ENCODE measurements at places on chromosomes 16 and 17.

GRCh38 chr16:88405216-88406060 is 22.7 kb downstream of the ZNF469 start:
- no peak for DNase-seq

GRCh38 chr16:8583732-8584131 is 6.6 kb downstream of the TMEM114 start:
- no peak for DNase-seq

DNA sequence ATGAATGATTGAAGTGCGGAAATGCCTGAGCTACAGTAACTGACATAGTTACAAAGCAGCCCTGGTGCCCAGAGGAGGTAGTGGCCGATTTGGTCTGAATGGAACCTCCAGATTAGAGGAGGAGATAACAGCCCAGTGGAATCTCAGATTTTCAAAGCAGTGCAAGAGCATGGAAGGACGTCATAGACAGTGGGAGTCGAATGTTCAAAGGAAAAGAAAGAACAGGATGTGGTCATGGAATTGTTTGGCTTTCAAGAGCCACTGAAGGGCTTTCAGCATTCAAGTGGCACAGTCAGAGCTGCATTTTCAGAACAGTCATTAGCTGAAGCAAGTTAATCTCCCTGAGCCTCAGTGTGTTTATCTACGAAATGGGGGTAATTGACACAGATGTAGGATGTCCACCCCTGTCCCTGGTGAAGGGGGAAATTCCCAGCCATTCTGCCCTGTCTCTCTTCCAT is 104.6 kb upstream of the CACNG3 start:
- DNase-seq, result peak; percentile 36

DNA sequence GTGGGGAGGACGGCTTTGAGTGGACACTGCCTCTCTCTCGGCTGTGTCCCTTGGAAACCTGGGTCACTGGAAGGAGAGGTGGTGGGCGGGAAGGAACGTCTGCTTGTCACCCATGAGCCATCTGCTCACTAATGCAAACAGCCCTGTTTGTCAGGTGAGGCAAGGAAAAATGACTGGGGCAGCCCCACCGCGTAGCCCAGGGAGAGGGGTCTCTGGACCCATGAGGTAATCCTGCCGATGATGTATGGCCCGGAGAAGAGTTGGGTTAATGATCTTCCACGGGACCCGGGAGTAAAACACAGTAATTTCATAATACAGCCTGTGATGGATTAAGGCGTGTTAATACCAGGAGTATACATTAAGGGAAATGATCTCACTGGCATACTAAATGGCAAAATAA is 197.0 kb downstream of the CYLD start:
- DNase-seq, result no peak

GRCh38 chr16:49756775-49757558 is 98.9 kb downstream of the ZNF423 start:
- no peak for DNase-seq

- DNase-seq, result peak; percentile 43
Observed at GRCh38 chr17:74474043-74474792, 7.8 kb downstream of the CD300A start.

- no peak for DNase-seq
Observed at GRCh38 chr17:8025176-8025911, 13.5 kb upstream of the ALOX15B start.

- no peak for DNase-seq
Observed at GRCh38 chr16:70433458-70434103, 5.3 kb downstream of the ST3GAL2 start.

GRCh38 chr16:13453938-13454553 is 465.9 kb upstream of the ERCC4 start:
- no peak for DNase-seq

DNA sequence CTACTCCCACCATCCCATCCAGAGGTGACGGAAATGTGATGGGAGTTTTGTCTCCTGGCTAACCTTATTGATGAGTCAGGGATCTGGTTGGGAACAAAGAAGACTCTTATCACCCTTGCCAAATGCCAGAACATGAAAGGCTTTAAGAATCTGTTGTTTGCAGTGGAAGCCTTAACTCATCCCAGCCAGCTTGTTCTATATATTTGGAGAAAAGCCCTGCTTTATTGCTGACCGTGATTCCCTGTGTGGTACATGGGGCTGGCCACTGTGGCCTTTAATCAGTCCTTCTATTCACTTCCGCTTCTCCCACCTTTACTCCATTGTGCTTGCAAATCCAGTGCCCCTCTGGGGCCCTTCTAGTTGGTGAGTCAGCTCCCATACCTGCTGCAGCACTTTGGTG is 156.6 kb downstream of the PHKB start:
- no peak for DNase-seq

DNA sequence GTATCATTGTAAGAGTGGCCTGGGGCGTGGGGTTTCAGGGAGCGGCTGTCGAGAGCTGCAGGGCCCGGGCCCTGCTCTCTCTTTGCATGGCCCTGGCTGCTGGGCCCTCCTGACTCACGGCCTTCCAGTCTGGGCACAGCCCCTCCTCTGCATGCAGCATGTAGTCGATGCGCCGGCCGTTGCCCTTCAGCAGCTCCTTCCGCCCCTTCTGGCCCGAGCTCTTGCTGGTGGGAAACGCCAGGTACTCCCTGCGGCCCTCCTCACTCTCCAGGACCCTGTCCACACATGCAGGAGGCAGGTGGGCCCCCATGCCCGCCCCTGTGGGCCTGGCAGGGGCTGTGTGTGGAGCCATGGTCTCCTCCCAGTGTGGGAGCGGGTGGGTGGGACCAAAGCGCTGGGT is 50.7 kb downstream of the PRMT7 start:
- DNase-seq, result no peak

GRCh38 chr16:66228792-66229191 is 137.7 kb upstream of the CDH5 start:
- no peak for DNase-seq

DNA sequence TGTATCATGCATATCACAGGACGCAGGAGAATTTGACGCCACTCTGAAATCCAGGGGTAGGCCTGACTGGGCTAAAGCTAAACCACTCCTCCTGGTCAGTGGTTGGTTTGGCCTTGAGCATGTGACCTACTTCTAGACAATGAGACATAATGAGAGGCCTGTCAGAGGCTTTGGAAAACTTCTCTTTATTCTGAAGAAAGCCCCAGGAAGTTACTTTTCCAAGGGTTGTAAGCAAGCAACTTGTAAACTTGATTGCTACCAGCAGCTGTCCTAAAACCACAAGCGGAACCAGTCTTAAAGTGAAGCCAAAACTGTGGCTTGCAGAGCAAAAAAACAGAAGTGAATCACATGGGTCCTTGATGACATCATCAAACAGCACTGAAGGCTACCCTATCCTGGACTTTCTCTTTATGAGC is 138.2 kb upstream of the COX10 start:
- no peak for DNase-seq

- DNase-seq, result no peak
Observed at GRCh38 chr16:48330189-48330840, 54.9 kb downstream of the SIAH1 start.

GRCh38 chr17:4035081-4035680 is 70.9 kb upstream of the ATP2A3 start:
- DNase-seq, result no peak

DNA sequence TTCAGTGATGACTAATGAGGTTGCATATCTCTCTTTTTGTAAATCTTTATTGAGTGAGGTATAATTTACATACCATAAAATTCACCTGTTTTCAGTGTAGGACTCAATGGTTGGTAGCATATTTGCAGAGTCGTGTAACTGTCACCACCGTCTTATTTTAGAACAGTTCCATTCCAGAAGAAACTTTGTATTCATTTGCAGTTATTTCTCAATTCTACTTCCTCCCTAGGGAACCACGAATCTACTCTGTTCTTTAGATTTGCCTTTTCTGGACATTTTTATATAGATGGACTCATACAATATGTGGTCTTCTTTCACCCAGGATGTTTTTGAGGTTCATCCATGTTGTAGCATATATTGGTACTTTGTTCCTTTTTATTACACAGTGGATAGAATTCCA is 3.7 kb downstream of the FTO start:
- no peak for DNase-seq

DNA sequence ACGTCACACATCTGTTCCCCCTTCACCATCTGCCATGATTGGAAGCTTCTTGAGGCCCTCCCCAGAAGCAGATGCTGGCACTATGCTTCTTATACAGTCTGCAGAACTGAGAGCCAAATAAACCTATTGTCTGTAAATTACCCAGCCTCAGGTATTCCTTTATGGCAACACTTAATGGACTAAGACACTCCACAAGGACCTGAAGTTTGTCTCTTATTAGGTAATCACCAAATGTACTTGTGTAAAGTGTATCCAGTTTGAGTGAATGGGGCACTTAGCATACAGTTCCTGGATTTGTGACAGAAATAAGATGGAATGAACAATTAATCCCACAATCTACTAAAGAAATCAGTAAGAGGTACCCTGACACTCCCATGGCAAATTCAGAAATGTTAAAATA is 105.3 kb downstream of the SLC39A11 start:
- DNase-seq, result no peak

- DNase-seq, result no peak
Observed at GRCh38 chr17:39018267-39019134, 51.3 kb upstream of the FBXO47 start.

Measured in central memory CD4-positive, alpha-beta T cell (primary cell).